Small intestine (tissue), 16 donors: ENCODE measurements at places on chromosomes 4 and X. TPM values are rescaled to one million over a fixed set of nuclear protein-coding genes. Genes with fewer than 3 reads are reported as not detected.

Gene CSAG2
- not detected for polyA plus RNA-seq

Gene TBL1X
- 9.6 TPM for polyA plus RNA-seq

Gene RASSF6
- 18.2 TPM for polyA plus RNA-seq

DNA sequence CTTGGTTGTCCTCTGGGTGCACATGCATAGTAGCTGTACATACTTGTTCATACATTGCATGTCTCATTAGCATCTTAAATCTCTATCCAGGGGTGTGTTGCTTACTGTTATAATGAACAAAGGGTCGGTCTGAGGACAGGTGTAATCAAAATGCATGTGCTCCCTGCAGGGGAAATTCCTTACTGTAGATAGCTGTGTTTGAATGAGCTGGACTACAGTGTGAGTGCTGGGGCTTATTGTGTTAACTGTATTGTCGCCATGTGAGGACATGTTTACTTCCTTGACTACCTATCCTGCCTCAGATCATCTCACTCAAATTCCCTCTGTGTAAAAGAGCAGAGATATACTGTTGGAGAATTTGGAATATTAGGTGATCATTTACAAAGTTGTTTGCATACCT, 98.7 kb downstream of the KLHL34 start:
- no peak overlapping the region for H3K27ac ChIP-seq
- H3K27me3 ChIP-seq = no peaks in the 10 kb centered on the region
- H3K4me3 ChIP-seq = no peak overlapping the region
- no peaks in the 10 kb centered on the region for H3K4me1 ChIP-seq

GRCh38 chrX:134998246-134998645, 7.5 kb downstream of the SMIM10 start:
- DNase-seq = no peak
- H3K27ac ChIP-seq = no peak overlapping the region
- H3K4me1 ChIP-seq = no peaks in the 10 kb centered on the region
- H3K27me3 ChIP-seq = no peaks in the 10 kb centered on the region
- no peak overlapping the region for H3K4me3 ChIP-seq
- H3K36me3 ChIP-seq = no peaks in the 10 kb centered on the region

GRCh38 chr4:91345632-91346031, 958.1 kb upstream of the GRID2 start:
- no peak overlapping the region for H3K4me3 ChIP-seq
- DNase-seq = no peak
- no peaks in the 10 kb centered on the region for H3K36me3 ChIP-seq
- no peaks in the 10 kb centered on the region for H3K27me3 ChIP-seq
- no peaks in the 10 kb centered on the region for H3K4me1 ChIP-seq
- H3K27ac ChIP-seq = no peak overlapping the region

GRCh38 chr4:110449947-110450346, 26.0 kb upstream of the ENPEP start:
- no peak overlapping the region for H3K4me3 ChIP-seq
- peak; percentile 87 for DNase-seq
- H3K27ac ChIP-seq = no peak overlapping the region
- peaks cover 5% of the 10 kb centered on the region for H3K4me1 ChIP-seq
- no peaks in the 10 kb centered on the region for H3K27me3 ChIP-seq

GRCh38 chrX:73940893-73941470, 363.0 kb upstream of the ZCCHC13 start:
- no peak for DNase-seq
- no peak overlapping the region for H3K27ac ChIP-seq
- H3K4me1 ChIP-seq = no peaks in the 10 kb centered on the region
- H3K4me3 ChIP-seq = no peak overlapping the region

DNA sequence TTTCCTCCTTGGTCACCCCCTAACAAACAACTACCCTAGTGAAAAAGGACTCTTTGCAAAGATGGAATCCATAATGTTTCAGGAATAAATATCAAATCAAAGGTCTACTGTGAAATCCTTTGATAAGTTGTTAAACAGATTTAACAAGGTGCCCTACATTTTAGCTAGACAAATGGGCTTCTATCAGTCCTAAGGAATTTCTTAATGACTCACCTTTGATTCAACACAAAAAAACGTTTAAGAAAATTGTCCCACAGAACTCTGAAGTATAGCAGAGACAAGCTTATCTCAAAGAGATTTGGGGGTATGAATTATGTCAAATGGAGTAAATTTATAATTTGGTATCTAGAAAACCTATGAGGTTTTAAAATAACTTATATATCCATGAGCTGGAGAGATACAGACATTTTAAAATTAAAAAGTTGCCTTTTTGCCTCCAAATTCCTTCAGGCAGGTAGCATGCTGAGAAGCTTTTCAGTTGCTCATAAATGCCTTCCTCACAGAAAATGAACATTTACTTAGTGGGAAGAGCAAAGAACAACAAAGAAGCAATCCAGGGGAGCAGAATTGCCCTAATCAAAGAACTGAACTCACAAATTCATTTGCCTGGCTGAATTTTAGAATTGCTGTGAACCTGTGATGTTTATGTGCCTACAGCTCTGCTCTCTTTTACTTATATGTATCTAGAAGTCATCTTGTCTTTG, 649.3 kb downstream of the STPG2 start:
- no peaks in the 10 kb centered on the region for H3K27me3 ChIP-seq
- H3K4me3 ChIP-seq = no peak overlapping the region
- no peak overlapping the region for H3K27ac ChIP-seq
- DNase-seq = no peak

DNA sequence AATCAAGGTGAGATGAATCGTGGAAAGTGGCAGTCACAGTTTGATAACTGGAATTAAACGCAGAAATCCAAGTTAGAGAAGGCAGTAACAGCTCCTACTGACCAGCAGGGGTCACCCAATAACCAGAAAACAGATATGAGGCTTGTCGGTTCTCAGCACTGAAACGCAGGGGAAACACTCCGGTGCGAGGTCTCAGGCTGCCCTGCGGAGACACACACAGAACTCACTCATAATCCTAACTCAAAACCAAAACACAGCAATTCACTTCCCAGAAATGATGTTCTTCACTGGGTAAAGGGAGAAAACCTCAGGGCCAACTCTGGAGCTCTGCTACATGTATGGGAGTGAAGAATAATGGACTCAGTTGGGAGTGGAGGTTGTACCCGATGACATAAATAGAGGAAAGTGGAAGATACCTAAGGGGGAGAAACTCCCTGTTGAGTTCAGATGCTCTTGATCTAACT, 384.4 kb downstream of the RAPGEF2 start:
- no peaks in the 10 kb centered on the region for H3K36me3 ChIP-seq
- no peaks in the 10 kb centered on the region for H3K27me3 ChIP-seq
- no peak overlapping the region for H3K27ac ChIP-seq
- H3K4me1 ChIP-seq = no peaks in the 10 kb centered on the region
